Right ventricle myocardium inferior (tissue), 1 donor: ENCODE measurements at places on chromosomes 12 and 14. TPM values are rescaled to one million over a fixed set of nuclear protein-coding genes. Genes with fewer than 3 reads are reported as not detected.

GRCh38 chr12:94242901-94243300 is 94.5 kb downstream of the PLXNC1 start:
- no peak for DNase-seq

GRCh38 chr14:84340938-84341337 is 1189.0 kb upstream of the FLRT2 start:
- DNase-seq = no peak

- no peak for DNase-seq
These were observed 181.7 kb upstream of the ARID2 start for GRCh38 chr12:45547822-45548221.

- no peak for DNase-seq
These were observed 22.0 kb downstream of the MLXIP start for GRCh38 chr12:122100568-122100967.

DNA sequence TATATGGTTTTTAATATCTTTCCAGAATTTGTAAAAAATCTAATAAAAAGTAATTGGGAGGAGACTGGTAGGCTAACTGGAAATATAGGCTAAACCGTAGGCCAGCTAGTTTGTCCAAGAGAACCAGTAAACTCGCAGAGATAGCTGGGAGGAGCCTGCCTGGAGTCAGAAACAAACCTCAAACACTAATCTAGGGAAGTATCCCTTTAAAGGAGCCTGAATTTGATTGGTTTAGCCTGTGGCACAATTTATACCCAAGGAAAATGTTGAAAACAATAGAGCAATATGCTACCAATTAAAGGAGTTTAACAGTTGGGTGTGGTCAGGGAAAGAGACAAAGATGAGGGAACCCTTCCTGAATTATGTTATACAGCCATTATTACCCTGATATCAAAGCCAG is 109.6 kb downstream of the EML5 start:
- no peak for DNase-seq

DNA sequence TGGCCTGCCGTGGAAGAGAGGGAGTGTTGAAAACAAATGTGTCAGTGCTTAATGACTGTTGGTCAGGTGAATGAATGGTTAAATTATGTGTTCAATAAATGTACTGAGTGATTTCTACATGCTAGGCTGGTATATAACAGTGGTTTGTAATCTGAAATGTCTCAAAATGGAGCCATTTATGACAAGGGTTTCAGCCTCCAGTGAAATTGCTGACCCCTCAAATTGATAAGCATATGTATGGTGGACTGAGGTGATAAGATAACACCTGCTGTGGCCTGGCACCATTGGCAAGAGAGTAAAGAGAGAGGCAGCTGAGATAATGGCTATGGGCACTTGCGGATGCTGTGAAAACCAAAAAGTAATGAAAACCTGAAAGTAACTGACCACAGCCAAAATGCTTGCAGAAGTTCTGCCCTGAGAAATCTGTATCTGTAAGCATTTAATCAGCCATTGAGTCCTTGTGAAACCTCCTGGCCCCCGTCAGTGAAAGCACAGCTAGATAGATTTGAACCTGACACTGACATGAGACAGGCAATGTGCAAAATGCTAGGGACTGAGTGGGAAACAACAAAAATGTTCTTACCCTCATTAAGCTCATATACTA is 1.4 kb upstream of the BCAT1 start:
- DNase-seq = no peak

DNA sequence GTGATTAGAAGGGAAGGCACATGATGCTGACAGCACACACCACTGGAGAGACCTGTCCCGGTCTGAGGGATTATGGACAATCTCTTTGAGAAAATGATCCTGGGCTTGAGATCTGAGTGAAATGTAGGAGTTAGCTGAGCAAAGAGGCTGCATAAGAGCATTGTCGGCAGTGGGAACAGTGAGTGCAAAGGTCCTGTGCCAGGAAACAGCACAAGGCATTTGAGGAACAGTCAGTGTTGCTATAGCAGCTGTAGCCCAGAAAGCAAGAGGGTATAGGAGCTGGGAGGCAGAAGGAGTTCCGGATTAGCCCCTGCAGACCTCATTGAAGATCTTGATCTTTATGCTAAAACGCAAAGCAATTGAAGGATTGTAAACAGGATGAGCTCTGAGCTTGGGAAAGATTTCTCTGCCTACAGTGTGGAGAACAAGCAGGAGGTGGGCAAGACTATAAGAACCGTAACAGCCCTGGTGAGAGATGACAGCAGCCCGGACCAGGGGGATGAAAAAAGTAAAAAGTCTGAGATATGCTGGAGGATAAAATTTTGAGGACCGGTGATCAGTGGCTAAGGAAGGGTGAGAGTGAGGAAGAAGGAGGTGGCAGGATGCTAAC is 28.5 kb downstream of the CFL2 start:
- DNase-seq = no peak

DNA sequence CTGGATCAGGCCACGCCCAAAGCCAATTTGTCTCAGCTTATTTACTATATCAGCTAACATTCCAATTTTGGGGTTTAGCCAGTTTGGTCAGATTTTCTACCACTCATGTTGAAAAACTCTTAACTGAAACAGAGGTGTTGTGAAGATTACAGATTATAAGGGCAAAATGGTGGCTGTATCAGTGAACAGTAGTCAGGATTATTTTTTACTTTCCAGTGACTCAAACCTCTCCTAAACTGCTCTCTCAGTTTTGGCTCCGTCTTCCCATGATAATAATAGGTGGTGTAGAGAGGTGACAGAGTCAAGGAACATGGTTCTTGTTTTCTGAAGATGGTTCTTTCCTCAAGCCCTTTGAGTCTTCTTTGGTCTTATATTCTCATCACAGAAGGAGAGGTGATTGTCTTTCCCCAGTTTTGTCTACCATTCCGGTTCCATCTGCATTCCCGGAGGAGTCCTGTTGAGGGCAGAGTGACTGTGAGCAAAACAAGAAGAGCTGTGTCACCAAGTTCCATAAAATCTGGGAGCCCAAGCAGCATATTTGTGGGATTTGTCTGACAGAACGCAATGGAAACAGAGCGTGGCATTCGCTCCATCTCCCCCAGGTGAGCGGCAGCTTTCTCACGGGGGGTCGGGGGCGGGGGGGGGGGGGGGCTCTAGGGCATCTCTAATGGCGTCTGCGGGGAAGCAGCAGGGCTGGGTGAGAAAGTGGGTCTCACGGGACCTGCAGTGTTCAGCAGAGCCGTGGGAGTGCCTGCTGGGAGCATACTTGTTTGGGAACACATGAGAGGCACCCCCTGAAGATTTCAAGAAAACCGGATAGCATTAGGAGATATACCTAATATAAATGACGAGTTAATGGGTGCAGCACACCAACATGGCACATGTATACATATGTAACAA is 59.1 kb downstream of the TBC1D30 start:
- DNase-seq = no peak

DNA sequence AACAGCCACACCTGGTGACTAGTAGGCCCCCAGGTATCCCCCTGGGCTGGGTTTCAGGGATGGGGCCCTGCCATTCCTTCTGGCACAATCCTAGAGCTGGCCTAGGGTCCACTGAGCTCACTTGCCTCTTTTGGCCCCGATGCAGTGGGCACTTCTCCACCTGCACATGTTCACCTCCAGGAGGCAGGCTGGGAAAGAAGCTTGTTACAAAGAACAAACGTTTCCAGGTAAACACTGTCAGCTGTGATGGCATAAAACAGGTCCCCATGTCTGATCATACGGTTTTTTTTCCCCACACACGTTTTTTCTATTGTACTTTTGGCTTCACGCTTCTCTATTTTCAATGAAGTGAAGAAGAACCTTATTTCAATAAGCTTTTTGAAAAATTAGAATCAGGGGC is 15.8 kb upstream of the HVCN1 start:
- no peak for DNase-seq

DNA sequence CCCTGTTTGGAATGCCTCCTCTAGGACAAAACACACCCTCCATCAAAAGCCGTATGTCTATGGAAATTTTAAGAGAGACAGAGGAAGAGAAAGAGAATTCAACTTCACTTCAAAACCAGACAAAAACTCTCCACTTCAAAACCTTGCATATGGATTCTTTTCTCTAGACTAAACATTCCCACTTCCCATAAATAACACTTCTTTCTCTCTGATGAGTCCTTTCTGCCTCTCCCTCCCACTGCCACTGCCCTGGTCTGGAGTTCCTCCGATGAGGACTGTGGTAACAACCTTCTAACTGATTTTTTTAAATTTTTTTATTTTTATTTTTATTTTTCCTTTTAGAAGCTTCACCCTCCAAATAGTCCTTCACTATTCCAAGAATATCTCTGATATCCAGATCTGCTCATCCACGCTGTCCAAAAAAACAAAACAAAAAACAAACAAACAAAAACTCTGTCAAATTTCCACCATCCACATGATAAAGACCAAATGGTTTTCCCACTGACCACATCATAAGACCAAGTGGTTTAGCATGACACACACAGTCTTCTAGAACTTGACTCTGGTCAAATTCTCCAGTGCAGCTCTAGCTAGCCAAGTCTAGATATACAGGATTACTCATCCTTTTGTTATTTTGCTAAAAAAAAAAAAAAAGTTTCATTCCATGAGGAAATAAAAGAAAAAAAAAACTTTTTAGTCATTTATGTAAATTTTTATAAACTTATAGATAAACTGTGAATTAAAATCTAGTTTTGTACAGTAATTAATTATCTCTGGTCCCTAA is 256.0 kb downstream of the PPFIA2 start:
- no peak for DNase-seq

DNA sequence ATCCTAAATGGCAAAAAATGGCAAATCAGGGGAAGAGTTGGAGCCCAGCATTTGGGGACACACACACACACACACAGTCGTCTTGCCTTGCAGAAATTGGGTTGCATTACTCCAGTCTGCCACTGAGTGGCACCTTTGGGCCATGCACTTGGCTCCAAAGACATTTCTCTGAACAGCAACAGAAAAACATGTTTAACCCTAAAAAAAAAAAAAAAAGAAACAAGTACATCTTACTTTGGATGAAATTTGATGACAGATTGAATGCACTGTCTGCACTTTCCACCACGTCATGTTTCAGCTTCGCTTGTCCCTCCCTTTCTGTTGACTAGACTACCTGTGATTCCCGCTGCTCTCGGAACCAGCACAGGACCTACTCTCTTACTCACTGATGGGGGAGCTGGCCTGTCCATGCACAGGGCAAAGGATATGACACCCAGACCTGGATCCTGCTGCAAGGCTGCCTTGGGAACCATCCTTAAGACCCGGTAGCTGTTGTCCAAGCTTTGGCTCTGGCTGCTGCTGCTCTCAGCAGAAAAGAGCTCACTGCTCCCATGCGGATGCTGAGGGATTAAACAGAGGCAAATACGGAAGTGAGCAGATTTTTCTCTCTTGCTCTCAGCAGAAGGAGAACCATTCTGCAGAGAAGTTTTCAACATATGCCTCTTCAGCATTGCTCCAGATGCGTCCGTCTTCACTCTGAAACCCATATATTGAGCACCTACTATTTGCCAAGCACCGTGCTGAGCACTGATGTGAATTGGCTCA is 376.8 kb downstream of the DPF3 start:
- DNase-seq = no peak

DNA sequence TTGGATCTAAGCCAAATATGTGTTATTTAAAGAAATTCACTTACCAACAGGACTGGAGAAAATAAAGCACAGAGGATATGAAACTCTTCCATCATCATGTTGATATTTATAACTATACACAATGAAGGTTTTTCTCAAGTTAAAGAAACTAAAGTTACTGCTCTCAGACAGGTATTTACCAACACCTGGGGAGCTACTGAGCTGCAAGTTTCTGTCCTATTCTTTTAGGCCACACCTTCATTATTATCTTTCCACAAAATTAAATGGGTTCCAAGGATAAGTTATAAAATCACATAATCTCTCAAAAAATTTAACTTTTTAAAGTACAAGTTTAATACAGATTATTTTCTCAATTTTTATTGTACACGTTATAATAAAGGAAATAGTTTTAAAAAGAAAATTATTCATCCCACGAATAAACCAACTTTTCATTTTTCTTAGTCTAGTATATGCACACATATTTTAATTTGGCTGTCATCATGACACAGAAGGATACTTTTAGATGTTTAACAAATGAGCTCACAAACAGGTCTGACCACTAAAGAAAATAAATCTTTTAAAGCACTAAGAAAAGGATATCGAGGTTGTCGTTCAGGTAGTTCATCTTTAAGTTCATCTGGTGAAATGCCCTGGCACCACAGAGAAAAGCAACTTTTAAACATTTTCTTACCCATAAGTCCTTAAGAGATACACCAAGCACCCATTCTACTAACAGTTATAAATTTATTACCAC is 7.8 kb downstream of the GMFB start:
- no peak for DNase-seq

GRCh38 chr12:64461634-64462414 is 9.9 kb downstream of the TBK1 start:
- DNase-seq = no peak

GRCh38 chr12:19527866-19528265 is 88.6 kb downstream of the AEBP2 start:
- no peak for DNase-seq

GRCh38 chr12:101221301-101221700 is 11.3 kb upstream of the SLC5A8 start:
- DNase-seq = no peak

GRCh38 chr12:75390899-75391538 is at the start of gene GLIPR1L2:
GLIPR1L2 (plus strand) TSS chr12:75391089; CDS start chr12:75391117, 28 bp downstream.
- DNase-seq = peak; percentile 98

DNA sequence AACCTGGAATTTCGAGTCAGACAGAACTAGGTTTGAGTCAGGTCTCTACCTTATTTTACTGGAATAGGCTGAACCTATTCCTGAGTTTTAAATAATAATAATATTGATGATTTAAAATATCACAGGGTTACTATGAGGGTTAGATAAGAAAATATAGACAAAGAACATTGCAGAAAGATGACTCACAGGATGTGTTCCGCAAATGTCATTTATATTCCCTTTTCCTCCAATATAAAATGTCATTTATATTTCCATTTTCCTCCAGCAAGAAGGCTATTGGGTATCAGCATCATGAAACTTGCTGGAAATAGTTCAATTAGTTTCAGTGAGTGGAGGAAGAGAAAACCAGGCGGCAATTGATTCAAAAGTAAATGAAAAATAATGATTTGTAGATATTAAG is 163.9 kb upstream of the RASSF8 start:
- no peak for DNase-seq

DNA sequence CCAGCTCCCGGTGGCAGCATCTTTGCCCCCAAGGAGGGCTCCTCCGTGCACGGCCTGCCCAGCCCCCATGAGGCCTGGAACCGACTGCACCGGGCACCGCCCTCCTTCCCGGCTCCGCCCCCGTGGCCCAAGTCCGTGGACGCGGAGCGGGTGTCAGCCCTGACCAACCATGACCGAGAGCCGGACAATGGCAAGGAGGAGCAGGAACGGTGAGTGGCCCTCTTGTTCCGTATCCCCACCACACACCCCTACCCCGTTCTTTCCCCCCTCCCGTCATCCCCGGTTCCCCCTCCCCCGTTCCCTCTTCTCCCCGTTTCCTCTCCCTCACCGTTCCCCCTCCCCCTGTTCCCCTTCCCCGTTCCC is 28.3 kb downstream of the LRCOL1 start:
- DNase-seq = no peak

Gene APOLD1
- 19.7 TPM for total RNA-seq

Gene NOP9
- total RNA-seq = 23.0 TPM

Gene IRAK3
- total RNA-seq = 5.0 TPM

Gene FAIM2
- 20.5 TPM for total RNA-seq

Gene BAG5
- total RNA-seq = 16.1 TPM

Gene CPNE6
- not detected for total RNA-seq

Gene RGS6
- 23.3 TPM for total RNA-seq
